ENCODE measurements at places on chromosomes 2 and 18. TPM values are rescaled to one million over a fixed set of nuclear protein-coding genes. Genes with fewer than 3 reads are reported as not detected.

The C2orf42 gene
- 8.3 TPM for total RNA-seq

The ANO7 gene
- 2.5 TPM for total RNA-seq

The CD8B2 gene
- not detected for total RNA-seq

The FBXO36 gene
- 1.4 TPM for total RNA-seq

The TMEM131 gene
- 14.9 TPM for total RNA-seq

The IL18R1 gene
- total RNA-seq, result 1.0 TPM

The MYOM1 gene
- 0.05 TPM for total RNA-seq

The GALR1 gene
- total RNA-seq, result not detected

All from A549 treated with CORT108297 at 1 μM for 4 hours (cell line).